GM04503 (cell line): ENCODE measurements at places on chromosomes 4 and X.

DNA sequence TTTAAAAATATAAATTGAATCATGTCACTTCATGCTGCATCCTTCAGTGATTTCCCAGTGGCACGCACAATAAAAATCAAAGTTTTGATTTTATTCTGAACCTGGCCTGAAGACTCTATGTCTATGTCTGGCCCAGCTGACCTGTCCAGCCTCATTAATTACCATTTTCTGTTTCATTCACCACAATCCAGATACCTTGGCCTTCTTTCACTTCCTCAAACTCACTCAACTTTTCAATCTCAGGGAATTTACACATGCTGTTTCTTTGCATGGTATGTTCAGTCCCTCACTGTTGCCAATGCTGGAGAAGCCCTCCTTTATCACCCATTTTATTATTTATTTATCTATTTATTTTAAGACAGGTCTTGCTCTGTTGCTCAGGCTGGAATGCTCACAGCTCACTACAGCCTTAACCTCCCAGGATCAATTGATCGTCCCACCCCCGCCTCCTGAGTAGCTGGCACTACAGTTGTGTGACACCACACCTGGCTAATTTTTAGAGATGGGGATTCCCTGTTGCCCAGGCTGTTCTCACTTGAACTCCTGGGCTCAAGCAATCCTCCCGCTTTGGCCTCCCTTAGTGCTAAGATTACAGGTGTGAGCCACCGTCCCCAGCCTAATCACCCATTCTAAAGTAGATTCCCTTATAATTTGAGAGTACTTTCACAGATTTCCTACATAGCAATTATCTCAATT lies 43.1 kb downstream of the ZGRF1 start:
- DNase-seq: no peak

GRCh38 chr4:5982156-5982973 lies 35.9 kb downstream of the C4orf50 start:
- no peak for DNase-seq

GRCh38 chrX:71627588-71628404 lies 9.5 kb upstream of the CXCR3 start:
- DNase-seq: no peak

DNA sequence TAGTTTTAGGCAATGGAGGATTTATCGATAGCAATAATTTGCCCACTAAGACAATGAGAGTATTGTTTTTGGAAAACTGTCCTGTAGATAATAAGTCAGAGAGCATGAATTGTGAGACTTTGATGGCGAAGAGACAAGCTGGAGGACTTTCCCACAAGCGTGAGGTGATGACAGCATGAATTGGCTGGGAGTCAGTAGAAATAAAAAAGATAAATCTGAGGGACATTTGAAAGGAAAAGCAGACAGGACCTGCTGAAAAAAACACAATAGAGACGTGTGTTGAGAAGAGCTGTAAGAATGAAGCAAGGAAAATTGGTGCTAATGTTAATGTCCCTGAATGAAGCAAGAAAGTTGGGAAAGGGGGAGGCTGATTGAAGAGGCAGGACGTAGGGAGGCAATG lies 233.5 kb downstream of the DCTD start:
- peak; percentile 3 for DNase-seq

- no peak for DNase-seq
These were observed 852.9 kb downstream of the TECRL start for GRCh38 chr4:63556332-63556731.

GRCh38 chr4:179307297-179308136 lies 1865.3 kb upstream of the AGA start:
- DNase-seq: no peak

DNA sequence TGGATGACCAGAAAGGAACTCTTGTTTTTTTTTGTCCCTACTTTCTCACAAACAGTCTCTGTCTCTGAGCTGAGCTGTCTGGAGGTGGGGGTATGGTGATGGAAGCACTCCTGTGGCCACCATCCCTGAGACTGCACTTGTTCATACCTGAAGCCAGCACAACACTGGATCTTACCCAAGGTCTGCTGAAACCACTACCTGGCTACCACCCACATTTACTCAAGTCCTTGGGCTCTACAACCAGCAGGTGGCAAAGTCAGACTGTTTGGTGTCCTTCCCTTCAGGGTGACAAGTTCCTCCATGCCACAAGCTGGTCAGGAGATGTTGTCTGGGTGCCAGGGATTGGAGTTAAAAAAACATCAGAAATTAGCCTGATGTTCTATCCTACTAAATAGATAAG lies 89.7 kb downstream of the NEXMIF start:
- no peak for DNase-seq

DNA sequence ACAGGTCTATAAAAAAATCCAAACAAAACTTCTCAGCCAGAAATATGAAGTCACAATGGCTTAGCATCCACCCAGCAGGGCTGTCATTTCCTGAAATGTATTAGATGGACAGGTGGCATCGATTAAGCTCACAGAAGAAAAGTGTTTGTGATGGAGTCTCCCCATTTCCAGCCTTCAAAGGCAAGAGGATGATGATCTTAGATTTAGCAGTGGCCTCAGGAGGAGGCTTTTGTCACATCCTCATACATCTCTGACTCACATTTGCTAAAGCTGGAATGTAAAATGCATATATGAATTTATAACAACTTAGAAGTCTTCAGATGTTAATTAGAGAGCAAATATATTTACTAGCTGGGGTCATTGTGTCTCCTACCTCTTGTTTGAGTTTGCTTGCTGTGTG lies 441.9 kb downstream of the SPRY1 start:
- no peak for DNase-seq
